ENCODE measurements at places on chromosomes 6 and 20. TPM values are rescaled to one million over a fixed set of nuclear protein-coding genes. Genes with fewer than 3 reads are reported as not detected.

Gene ADGRF1
- not detected for total RNA-seq

Gene DYNLT2
- 2.2 TPM for total RNA-seq

Gene CRISP3
- total RNA-seq = not detected

GRCh38 chr6:44258325-44258863 is 1.1 kb upstream of the SLC35B2 start:
- DNase-seq = no peak

- no peak for DNase-seq
Observed at GRCh38 chr6:56364827-56365339, 117.5 kb upstream of the COL21A1 start.

- no peak for DNase-seq
Observed at GRCh38 chr20:14657266-14658005, 320.0 kb upstream of the FLRT3 start.

DNA sequence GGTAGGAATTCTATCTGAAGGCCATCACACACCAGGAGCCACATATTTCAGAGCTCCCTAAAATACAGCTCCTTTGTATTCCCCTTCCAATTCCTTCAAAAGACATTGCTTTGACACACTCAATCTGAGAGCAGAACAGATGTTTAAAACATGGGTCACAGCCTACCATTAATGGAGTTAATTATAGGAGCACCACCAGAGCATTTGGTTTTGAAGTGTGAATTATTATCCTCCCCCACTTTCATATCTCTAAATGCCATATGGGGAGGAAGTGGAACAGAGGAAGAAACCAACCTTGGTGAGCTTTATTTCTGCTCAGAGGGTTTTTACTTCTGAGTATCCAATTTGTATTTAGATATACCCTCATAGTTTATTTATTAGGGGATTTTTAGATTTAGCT is 50.7 kb upstream of the TNFRSF21 start:
- DNase-seq = no peak

DNA sequence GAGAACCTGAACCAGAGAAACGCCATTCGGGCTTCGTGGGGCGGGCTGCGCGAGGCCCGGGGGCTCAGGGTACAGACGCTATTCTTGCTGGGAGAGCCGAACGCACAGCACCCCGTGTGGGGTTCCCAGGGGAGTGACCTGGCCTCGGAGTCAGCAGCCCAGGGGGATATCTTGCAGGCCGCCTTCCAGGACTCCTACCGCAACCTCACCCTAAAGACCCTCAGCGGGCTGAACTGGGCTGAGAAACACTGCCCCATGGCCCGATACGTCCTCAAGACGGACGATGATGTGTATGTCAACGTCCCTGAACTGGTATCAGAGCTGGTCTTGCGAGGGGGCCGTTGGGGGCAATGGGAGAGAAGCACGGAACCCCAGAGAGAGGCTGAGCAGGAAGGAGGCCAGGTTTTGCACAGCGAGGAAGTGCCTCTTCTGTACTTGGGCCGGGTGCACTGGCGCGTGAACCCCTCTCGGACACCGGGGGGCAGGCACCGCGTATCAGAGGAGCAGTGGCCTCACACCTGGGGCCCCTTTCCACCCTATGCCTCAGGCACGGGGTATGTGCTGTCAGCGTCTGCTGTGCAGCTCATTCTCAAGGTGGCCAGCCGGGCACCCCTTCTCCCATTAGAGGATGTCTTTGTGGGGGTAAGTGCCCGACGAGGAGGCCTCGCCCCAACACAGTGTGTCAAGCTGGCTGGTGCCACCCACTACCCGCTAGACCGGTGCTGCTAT is 904 bp downstream of the B3GALT4 start:
- no peak for DNase-seq

- no peak for DNase-seq
Observed at GRCh38 chr20:652615-653109, 338 bp downstream of the SRXN1 start.

DNA sequence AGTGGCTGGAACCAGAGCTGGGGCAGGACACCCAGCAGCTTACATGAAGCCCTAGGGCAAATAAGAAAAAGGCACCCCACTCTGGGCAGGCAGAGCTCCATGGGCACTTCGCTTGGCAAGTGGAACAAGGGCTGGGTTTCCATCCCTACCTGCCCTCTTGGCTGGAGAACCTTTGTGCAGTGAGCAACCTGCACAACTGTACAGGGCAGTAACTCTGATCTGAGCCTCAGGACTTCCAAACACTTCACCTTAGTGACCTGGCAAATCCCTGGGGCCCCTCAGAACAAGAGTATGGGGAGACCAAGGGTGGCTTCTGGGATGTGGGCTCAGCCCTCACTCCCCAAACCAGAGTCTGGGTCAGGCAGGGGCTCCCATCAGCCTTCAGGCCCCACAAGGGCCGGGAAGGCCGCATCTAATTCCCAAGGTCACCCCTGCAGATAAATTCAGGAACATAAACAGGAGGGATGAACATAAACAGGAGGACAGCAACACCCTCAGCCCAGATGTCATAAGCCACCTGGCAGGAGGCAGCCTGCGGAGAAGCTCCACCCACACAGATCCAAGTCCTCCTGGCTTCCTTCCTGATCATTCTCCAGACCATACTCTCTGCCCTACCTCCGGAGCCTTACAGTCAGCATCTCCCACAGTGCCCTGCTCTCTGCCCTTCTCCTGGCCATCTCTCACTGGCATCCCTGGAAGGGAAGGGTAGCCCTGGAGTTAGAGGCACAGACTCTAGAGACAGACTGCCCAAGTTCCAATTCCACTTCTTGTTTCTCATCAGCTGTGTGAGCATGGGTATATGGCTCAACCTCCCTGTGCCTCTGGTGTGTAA is 37.5 kb downstream of the HNF4A start:
- no peak for DNase-seq

GRCh38 chr6:10719296-10719963 is 3.4 kb upstream of the TMEM14C start:
- no peak for DNase-seq

DNA sequence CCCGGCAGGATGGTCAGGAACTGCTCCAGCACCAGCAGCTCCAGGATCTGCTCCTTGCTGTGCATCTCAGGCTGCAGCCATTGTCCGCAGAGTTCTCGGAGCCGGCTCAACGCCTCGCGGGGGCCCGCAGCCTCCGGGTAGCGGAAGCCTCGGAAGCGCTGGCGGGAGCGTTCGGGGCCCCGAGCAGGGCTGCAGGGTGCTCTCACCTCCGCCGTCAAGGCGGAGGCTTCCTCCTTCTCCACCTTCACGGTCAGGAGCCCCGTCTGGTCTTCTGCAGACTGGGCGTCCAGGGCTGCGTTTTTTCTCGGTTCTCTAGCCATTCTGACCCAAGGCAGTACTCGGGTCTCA is 434 bp downstream of the ZKSCAN4 start:
- no peak for DNase-seq

DNA sequence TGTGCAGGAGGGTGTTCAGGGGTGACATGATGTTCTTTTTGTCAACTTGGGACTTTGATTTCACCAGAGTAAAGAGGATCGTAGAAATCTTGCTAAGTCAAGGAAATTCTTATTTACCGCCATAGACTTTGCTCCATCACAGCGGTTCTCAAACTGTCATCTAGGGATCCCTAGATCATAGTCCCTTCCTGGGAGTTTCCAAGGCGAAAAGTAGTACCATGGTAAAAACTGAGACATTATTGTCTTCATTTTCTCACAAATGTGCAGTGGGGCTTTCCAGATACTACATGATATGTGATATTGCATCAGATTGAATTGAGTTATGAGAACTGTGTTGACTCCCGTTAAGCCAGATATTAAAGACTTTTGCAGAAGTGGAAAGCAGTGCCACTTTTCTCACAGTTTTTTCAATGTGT is 79.7 kb downstream of the JARID2 start:
- DNase-seq = no peak

GRCh38 chr6:25485821-25486534 is 166.0 kb upstream of the SCGN start:
- DNase-seq = no peak

DNA sequence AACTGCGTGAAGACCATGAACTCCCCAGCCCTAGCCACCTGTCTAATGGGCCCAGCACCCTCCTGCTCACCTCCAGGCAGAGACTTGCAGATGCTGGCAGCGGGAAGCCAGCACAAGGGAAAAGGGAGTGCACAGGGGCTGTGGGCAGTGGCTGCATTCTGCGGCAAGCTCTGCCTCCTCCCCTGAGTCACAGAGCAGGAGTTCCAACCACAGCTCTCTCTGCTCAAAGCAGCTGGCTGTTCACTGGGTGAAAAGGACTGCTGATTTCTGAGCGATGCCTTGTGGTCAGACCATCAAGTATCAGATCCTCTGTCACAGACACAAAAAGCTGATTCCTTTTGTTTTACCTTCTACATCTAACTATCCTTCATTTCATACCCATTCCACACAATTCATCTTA is 10.5 kb downstream of the NKX2-2 start:
- DNase-seq = no peak
